ENCODE measurements at places on chromosomes 5 and 9. TPM values are rescaled to one million over a fixed set of nuclear protein-coding genes. Genes with fewer than 3 reads are reported as not detected.

GRCh38 chr9:6973762-6974161 lies 216.0 kb downstream of the KDM4C start:
- H3K27me3 ChIP-seq: no peaks in the 10 kb centered on the region
- DNase-seq: peak; percentile 20
- H3K4me1 ChIP-seq: no peaks in the 10 kb centered on the region
- H3K36me3 ChIP-seq: no peaks in the 10 kb centered on the region
- H3K27ac ChIP-seq: no peak overlapping the region
- H3K4me3 ChIP-seq: no peak overlapping the region

GRCh38 chr9:1980387-1980786 lies 34.8 kb upstream of the SMARCA2 start:
- H3K4me1 ChIP-seq: peaks cover 6% of the 10 kb centered on the region
- H3K27me3 ChIP-seq: no peaks in the 10 kb centered on the region
- H3K27ac ChIP-seq: no peak overlapping the region
- H3K36me3 ChIP-seq: no peaks in the 10 kb centered on the region
- DNase-seq: no peak
- H3K4me3 ChIP-seq: no peak overlapping the region

GRCh38 chr9:136570916-136571315 lies 25.1 kb upstream of the NOTCH1 start:
- peaks cover 30% of the 10 kb centered on the region for H3K4me1 ChIP-seq
- no peak overlapping the region for H3K4me3 ChIP-seq
- DNase-seq: no peak
- H3K27ac ChIP-seq: no peak overlapping the region

DNA sequence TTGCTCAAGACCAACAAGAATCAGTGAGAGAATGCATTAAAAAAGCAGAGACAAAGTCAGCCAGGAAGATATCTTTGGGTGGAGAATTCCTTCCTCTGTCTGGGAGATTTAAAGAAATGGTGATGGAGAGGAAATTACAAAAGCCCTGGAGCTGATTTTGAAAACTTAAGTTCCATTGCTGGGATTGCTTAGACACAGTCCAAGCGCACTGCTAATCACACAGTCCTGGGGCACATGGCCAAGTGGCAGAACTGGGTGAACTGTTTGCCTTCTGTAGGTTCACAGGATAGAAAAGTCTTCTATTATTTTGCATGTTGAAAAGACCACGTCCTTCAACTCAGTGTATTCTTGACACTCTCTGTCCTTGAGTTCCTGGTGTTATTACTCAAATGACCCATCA lies 284.9 kb upstream of the FBXL7 start:
- H3K36me3 ChIP-seq: no peaks in the 10 kb centered on the region
- H3K4me1 ChIP-seq: no peaks in the 10 kb centered on the region
- H3K27ac ChIP-seq: no peak overlapping the region

DNA sequence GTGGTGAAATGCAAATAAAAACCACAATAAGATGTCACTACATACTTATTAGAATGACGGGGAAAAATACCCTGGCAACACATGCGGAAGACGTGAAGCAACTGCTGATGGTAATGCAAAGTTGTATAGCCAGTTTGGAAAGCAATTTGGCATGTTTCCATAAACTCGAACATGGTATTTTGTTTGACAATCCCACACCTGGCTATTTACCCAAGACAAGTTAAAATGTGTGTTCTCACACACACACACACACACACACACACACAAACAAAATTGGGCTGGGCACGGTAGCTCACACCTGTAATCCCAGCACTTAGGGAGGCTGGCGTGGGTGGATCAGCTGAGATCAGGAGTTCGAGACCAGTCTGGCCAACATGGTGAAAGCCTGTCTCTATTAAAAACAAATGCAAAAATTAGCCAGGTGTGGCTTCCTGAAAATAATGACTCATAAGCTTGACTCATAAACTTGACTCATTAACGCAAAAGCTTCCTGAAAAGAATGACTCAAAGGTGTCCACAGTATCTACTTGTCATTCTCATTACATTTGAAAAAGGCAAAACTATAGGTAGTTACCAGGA lies 456.5 kb downstream of the CDH18 start:
- no peak overlapping the region for H3K4me3 ChIP-seq
- H3K27me3 ChIP-seq: no peaks in the 10 kb centered on the region
- DNase-seq: peak; percentile 66

GRCh38 chr5:124136609-124137008 lies 609.8 kb downstream of the ZNF608 start:
- no peaks in the 10 kb centered on the region for H3K4me1 ChIP-seq
- DNase-seq: no peak
- H3K36me3 ChIP-seq: no peaks in the 10 kb centered on the region
- H3K27ac ChIP-seq: no peak overlapping the region
- H3K4me3 ChIP-seq: no peak overlapping the region
- H3K27me3 ChIP-seq: no peaks in the 10 kb centered on the region

DNA sequence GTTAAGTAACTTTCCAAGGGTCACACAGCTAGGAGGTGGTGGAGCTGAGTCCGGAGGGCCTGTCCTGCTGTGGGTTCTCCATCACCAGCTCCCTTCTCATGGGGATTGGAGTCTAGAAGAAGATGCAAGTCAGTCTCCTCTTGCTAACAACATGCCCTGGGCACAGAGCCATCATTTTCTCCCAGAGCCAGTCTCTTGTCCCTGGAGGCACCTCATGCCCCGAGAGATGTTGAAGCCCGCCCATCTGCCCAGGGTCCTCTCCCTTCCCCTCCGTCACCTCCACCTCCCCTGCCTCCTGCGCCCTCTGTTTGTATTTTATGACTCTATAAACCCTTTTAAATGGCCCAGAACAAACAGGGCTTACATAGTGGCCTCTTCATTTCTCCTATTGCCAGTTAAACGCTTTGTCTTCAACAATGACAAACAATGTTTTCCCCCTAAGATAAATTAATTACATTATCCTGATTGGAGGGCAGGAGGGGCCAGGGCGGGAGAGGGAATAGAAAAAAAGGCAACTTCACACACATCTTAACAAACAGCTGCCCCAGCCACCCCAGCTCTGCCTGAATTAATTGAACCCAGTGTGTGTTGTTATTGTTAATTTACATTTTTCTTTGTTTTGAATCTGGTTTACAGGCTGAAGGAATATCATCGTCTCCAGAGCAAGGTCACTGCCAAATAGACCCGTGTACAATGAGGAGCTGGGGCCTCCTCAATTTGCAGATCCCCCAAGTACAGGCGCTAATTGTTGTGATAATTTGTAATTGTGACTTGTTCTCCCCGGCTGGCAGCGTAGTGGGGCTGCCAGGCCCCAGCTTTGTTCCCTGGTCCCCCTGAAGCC lies 55.8 kb downstream of the ASS1 start:
- no peaks in the 10 kb centered on the region for H3K4me1 ChIP-seq
- H3K27me3 ChIP-seq: no peaks in the 10 kb centered on the region
- no peak for DNase-seq
- H3K4me3 ChIP-seq: no peak overlapping the region

- no peaks in the 10 kb centered on the region for H3K36me3 ChIP-seq
- H3K4me3 ChIP-seq: no peak overlapping the region
- no peaks in the 10 kb centered on the region for H3K27me3 ChIP-seq
Observed at GRCh38 chr5:134503088-134503936, 22.2 kb upstream of the JADE2 start.

DNA sequence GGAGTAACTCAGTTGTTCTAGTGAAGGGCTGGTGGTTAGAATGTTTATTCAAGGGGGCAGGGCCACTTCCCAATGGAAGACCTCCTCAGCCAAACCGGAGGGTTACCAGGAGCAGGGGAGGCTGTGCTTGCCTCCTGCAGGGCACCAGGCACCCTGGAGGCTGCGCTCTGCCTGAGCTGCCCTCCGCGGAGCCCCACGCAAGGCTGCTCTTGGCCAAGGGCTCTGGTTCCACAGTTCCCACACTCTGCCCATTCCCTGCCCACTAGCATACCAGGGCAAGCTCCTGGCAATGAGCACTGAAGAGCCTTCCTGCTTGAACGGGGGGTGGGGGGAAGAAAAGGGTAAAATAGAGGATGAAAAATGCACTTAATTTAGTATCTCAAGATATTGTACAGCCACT lies 35.5 kb upstream of the PTCH1 start:
- no peaks in the 10 kb centered on the region for H3K4me1 ChIP-seq
- H3K4me3 ChIP-seq: no peak overlapping the region
- H3K36me3 ChIP-seq: no peaks in the 10 kb centered on the region
- H3K27ac ChIP-seq: no peak overlapping the region

DNA sequence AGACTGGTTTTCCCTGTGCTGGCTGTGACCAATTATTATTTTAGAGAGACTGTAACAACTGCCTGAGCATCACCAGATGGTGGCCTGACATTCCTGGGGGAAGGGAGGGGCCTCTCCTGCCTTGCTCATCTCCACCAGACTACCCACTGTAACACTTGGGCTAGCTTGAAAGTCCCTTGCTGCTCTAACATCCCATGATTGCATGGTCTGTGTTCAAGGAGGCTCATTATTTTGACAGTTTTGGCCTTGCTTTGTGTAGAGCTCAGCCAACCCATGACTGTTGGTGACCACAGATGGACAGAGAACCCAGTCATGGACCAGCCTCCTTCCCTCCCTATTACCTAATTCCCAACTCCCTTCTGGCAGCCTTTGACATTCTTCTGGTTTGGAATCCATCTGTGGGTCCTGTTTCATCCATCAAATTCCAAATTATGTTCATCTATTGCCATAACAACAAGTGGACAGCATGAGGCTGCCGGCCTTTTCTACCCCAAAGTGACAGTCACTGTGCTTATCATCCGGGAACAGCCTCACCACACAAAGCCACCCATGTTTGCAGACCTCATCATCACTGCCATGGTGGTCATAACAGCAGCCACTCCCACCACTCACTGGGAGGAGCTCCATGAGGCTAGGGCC lies 49.0 kb upstream of the ICE1 start:
- no peaks in the 10 kb centered on the region for H3K27me3 ChIP-seq
- H3K4me3 ChIP-seq: no peak overlapping the region
- no peak overlapping the region for H3K27ac ChIP-seq

DNA sequence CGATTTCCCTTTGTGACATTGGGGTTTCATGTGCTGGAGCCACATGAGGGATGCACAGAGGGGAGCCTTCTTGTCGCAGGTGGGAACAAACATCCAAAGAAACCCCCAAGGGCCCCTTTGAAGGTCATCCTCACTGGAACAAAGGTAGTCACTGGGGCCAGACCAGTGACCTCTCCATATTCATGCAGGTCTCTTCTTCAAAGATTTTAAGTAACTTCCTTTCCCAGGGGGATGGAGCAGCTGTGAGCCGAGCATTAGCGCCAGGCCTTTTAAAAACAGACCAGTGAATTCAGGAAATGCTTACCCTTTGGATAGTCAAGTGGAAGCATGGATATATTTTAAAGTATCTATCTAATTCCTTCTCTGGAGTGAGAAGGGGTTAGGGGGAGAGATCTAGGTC lies 33.0 kb downstream of the DAPK1 start:
- no peak for DNase-seq
- H3K36me3 ChIP-seq: no peaks in the 10 kb centered on the region
- H3K4me3 ChIP-seq: no peak overlapping the region
- H3K27ac ChIP-seq: no peak overlapping the region

- DNase-seq: no peak
- H3K4me3 ChIP-seq: no peak overlapping the region
- no peaks in the 10 kb centered on the region for H3K36me3 ChIP-seq
- H3K27ac ChIP-seq: no peak overlapping the region
- H3K27me3 ChIP-seq: no peaks in the 10 kb centered on the region
- no peaks in the 10 kb centered on the region for H3K4me1 ChIP-seq
Observed at GRCh38 chr9:79889369-79889768, 317.6 kb downstream of the TLE4 start.

- no peaks in the 10 kb centered on the region for H3K4me1 ChIP-seq
- DNase-seq: no peak
- H3K4me3 ChIP-seq: no peak overlapping the region
- no peak overlapping the region for H3K27ac ChIP-seq
- no peaks in the 10 kb centered on the region for H3K27me3 ChIP-seq
Observed at GRCh38 chr5:82050955-82051354, 79.1 kb downstream of the ATG10 start.

DNA sequence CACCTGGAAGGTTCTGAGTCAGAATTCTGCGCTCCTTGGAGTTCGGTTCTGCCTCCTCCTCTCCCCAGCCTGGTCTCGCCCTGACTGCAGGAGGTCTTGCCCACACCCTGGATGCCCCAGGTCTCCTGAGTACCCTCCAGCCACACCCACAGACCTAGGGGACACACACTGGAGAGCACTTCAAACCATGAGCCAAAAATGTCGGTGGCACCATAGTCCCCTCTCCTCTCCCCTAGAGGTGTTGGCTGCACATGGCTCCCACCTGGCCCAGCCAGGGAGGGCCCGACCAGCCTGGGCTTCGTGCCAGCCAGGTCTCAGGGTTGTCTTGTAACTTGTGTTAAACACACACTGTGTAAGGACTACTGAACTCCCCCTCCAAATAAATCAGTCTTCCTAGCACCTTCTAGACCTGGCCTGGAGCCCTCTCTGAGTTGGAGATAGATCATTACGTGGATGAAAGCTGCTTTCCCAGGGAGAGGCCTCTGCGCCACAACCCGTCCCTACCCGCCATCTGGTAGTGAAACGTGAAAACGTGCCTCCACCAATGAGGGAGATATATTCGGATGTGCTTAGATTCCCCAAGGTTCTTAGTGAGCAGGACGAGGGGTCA lies 49.9 kb upstream of the CTSL start:
- no peaks in the 10 kb centered on the region for H3K36me3 ChIP-seq
- H3K27me3 ChIP-seq: no peaks in the 10 kb centered on the region
- H3K4me1 ChIP-seq: no peaks in the 10 kb centered on the region
- DNase-seq: no peak

GRCh38 chr5:3893975-3894374 lies 298.3 kb downstream of the IRX1 start:
- H3K36me3 ChIP-seq: no peaks in the 10 kb centered on the region
- H3K27ac ChIP-seq: no peak overlapping the region
- DNase-seq: no peak
- H3K27me3 ChIP-seq: no peaks in the 10 kb centered on the region

GRCh38 chr5:143914756-143915155 lies 102.8 kb downstream of the HMHB1 start:
- no peak for DNase-seq
- H3K36me3 ChIP-seq: no peaks in the 10 kb centered on the region
- no peak overlapping the region for H3K4me3 ChIP-seq

GRCh38 chr5:176784218-176785165 lies 25.9 kb upstream of the UNC5A start:
- peak; percentile 49 for DNase-seq
- H3K27ac ChIP-seq: no peak overlapping the region

GRCh38 chr9:92618633-92619225 lies 51.2 kb downstream of the IPPK start:
- H3K27ac ChIP-seq: no peak overlapping the region
- no peaks in the 10 kb centered on the region for H3K27me3 ChIP-seq
- H3K4me3 ChIP-seq: no peak overlapping the region

- no peak for DNase-seq
- peaks cover 3% of the 10 kb centered on the region for H3K27me3 ChIP-seq
- H3K4me1 ChIP-seq: no peaks in the 10 kb centered on the region
- H3K36me3 ChIP-seq: no peaks in the 10 kb centered on the region
- H3K27ac ChIP-seq: no peak overlapping the region
- no peak overlapping the region for H3K4me3 ChIP-seq
Observed at GRCh38 chr9:97553841-97554240, 52.4 kb downstream of the TMOD1 start.

Gene PNPLA7
- 1.3 TPM for total RNA-seq

Gene PCDHB16
- total RNA-seq: 0.51 TPM

Gene EIF4EBP3
- total RNA-seq: 1.8 TPM

Gene MCTP1
- total RNA-seq: 3.6 TPM

Gene ENHO
- total RNA-seq: under 0.01 TPM

Gene PRELID2
- 27.9 TPM for total RNA-seq

Gene PCDHGC3
- 59.0 TPM for total RNA-seq

Measured in fibroblast of lung (primary cell).